ENCODE measurements at places on chromosomes 3 and 15.

GRCh38 chr15:82921242-82921641 lies 31.3 kb downstream of the HOMER2 start:
- no peak for DNase-seq

GRCh38 chr3:100609963-100610362 lies 562 bp downstream of the ADGRG7 start:
- no peak for DNase-seq

- no peak for DNase-seq
Measured at GRCh38 chr3:5458526-5458925, 271.0 kb downstream of the EDEM1 start.

DNA sequence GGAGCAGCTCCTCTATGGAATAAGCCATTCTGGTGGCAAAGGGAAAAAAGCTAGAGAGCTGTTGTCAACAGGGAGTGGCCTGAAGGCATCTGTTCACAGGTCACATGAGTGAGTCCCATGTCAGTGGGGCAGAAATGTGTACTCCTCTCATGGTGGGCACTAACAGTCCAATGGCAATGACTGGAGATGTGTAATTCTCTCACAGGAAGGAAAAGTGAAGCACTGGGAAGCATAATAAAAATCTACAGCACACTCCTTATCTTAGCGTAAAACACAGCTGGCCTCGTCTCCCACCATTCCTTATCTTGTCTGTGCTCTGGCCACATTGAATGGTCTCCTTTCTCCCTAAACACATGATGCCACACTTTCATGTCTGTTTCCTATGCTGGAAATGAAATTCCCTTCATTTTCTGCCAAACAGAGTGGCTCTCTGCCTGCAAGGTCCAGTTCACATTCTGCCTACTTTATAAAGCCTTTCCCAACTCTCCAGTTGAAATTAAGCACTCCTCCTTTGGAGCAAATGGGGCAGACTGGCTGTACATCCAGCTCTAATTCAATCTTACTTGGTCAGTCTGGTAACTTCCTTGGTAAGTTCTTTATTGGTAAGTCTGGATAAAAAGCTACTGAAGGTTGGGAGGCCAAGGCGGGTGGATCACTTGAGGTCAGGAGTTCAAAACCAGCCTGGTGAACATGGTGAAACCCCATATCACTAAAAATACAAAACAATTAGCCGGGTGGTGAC lies 139.8 kb downstream of the RPL22L1 start:
- DNase-seq, result no peak

- no peak for DNase-seq
Measured at GRCh38 chr3:194731506-194732073, 45.9 kb downstream of the FAM43A start.

DNA sequence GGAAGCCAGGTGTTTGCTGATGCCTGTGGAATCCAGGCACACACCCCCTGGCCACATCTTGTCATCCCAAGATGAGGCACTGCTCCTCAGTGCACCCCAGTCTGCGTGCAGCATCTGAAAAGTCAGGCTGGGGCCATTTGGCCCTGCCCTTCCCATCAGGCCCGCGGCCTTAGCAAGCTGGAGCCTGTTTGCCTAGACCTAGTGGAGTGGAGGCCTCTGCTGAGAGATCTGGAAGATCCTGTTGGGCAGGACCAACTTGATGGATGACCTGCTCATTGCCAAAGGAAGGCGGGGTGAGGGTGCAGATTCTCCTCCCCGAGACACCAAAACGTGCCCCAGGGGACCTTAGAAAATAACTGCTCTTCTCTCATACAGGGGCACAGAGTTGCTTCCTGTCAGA lies 220.2 kb downstream of the SHQ1 start:
- no peak for DNase-seq

GRCh38 chr3:144546539-144546938 lies 574.9 kb downstream of the DIPK2A start:
- no peak for DNase-seq

- DNase-seq, result no peak
Measured at GRCh38 chr3:133881492-133881891, 14.2 kb downstream of the RAB6B start.

GRCh38 chr3:175941352-175941751 lies 1082.2 kb downstream of the NAALADL2 start:
- no peak for DNase-seq

GRCh38 chr15:75733761-75734651 lies 21.4 kb upstream of the CSPG4 start:
- DNase-seq, result no peak

DNA sequence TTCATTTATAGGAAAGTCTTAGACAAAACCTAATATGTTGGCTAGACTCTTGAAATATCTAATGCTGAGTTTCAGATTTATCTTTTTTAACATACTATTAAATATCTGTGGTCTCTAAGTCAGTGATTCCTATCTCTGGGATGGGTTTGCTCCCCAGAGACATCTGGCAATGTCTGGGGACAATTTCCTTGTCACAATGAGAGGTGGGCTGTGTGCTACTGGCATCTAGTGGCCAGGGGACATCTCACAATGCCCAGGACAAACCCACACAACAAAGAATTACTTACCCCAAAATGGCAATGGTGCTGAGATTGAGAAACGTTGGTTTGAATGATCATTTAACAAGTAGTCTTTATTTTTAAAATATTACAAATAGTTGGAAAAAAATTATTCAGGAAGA lies 602.1 kb downstream of the MAGI1 start:
- no peak for DNase-seq

- no peak for DNase-seq
Measured at GRCh38 chr15:68572921-68573320, 5.9 kb upstream of the CORO2B start.

DNA sequence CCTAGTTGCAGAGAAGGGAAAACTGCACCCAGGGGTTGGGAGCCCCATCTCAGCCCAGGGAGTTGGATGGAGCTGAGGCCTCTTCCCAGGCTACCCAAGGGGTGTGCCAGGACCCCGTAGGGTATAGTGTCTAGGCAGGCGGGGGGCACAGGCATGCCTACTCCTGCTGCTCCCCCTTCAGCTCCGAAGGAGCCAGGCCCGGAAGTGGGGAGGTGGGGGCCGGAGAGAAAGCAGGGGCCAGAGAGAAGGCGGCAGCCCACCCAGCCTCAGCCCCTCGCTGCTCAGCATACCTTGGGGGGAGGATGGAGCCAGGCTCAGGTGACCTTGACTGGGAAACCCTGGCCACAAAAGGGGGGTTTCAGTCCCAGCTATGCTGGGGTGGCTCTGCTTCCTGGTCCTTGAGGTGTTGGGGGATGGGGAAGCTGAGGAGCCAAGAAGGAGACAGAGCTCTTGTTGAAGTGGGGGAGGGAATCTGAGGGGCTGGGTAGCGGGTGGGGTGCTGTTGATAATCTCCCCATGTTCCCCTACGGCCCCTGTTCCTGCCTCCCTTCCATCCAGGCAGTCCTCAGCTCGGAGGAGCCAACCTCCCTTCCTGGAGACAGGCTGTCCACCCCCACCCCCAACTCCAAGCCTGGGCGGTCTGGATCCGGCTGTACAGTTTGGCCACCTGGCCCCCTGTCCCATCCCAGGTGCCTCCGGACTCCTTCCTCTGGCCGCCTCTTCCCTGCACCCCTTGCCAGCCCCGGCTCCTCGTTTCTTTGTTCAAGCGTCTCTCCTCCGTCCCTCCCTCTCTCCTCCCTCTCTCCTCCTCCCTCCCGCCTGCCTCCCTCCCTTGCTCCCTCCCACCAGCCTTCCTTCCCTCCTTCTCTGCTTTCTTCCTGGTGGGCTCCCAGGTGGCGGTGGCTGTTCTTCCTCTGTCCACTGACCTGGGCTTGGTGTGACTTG lies 1.7 kb downstream of the SEMA3F start:
- DNase-seq, result no peak

DNA sequence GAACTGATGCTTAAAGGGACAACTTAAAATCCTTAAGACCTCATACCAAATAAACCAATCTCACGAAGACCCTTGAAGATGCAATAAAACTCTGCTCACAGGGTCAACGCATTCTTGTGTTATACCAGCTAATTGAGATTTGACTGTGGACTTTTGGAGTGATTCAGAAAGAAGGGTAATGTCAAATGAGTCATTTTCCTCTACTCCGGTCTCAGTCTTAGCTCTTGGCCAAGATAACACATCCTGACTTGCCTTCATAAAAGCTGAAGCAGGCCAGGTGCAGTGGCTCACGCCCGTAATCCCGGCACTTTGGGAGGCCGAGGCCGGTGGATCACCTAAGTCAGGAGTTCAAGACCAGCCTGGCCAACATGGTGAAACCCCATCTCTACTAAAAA lies 3.8 kb downstream of the PKM start:
- no peak for DNase-seq

DNA sequence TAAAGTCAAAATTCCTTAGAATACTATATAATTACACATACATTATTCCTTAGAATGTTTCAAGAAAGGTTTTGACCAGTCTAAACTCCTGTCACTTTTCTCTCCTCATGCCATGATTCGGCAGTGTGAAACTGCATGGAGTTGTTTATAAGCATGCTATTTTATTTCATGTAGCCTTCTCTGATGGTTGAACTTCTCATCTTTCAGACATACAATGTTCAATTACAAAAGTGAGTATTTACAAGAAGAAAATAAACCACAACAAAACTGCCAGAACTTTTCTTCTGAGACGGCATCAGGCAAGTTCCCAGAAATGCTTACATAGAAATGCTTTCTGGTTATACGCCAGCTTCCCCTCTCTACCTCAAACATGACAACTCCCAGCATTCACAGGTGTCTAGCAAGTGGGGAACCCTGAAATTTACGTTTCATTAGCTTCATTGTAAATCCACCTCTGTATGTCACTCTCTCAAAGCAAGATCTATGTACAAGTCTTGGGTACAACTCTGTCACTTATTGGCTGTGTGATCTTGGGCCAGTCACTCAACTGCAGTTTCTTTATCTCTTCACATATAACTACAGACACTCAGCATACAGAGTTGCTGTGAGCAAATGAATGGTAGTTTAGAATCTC lies 42.7 kb downstream of the HDGFL3 start:
- DNase-seq, result no peak

GRCh38 chr15:68638953-68639515 lies 60.2 kb downstream of the CORO2B start:
- DNase-seq, result no peak

DNA sequence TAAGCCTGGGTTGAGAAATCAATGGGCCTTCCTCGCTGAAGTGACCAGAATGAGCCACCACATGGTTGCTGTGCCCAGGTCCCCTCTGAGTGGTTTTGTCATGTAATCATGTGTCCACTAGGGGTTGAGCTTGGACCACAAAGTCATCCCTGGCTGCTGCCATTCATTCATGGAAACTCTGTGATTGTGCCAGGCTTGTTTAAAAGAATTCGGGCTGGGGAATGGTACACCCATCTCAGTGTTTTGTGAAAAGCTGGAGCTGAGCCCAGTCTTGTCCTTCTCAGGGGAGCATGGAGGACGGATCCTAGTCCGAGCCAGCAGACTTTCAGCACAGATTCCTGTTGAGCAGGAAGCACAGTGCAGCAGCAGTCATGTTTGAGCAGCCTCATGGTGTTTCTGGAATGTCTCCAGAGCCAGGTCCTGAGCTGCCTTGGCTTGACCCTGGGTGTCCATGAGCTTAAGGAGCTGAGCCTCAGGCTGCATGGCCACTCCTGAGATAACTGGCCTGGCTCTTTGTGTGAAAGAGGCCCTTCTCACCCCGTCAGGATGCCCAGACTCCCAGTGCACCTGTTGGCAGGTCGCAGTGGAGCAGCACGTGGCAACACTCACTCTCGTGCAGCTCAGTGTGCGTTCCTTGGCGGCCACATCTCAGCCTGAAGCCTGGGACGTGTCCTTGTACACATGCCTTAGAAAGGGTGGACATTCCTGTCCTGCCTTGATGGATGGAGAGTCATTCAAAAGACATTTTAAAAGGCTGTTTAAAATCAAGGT lies 260.3 kb upstream of the TPM1 start:
- no peak for DNase-seq

GRCh38 chr15:97708252-97708651 lies 252.3 kb upstream of the ARRDC4 start:
- no peak for DNase-seq

DNA sequence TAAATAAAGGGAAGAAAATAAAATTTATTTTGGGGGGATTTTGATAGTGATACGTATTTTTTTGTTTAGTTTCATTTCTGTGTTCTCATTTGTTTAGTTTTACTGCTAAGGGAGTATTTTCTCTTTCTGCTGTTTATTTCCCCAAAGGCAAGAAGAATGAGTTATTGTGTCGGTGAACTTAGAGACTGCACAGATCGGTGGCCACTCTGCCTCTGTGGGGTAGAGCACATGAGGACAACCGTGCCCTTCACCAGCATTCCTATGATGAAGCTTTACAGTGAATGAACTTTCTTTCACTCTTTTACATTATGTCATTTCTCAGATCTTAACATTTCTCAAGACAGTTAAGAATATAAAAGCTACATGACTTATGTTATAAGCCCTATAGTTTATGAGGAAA lies 214.4 kb downstream of the OCA2 start:
- no peak for DNase-seq

DNA sequence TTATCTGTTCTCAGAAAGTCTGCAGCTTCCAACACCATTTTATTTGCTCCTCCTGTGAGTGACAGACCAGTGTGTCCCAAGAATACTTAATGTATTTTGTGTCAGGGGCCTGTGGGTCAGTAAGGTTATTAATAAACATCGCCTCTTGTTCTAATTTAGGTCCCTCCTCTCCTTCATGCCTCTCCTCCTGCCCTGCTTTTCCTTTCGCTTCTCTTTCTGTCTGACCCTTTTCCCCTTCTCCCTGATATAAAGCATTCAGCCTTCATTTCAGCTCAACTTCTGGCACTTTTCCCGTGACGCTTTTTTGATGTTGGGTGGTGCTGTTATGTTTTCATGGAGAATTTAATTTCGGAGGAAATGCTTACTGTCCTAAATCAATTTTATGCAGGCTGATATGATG lies 29.7 kb upstream of the NR2F2 start:
- no peak for DNase-seq

DNA sequence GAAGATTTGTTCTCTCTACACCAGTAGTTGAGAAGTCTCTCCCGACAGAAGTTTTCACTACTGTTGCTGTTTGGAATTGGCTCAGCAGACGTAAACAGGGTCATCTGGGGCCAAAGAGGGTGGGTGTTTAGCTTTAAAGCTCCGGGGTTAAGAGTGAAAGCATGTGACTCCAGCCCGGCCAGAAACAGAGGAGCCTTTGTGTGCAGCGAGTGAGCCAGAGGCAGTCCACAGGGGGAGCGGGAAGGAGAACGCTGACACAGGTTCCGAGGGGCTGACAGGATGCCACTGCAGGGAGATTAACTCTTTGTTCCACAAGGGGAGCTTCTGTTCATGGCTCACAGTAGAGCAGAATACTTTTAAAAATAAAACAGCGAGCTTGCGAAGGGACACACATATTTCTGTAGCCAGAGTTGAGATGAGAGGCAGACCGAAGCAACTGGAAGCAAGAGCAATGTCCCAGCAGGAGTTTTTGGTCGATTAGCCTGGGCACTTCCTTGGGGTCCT lies 26.9 kb downstream of the BMF start:
- no peak for DNase-seq

- DNase-seq, result no peak
Measured at GRCh38 chr3:53579636-53580035, 85.2 kb downstream of the CACNA1D start.

- DNase-seq, result no peak
Measured at GRCh38 chr15:41464889-41465580, 28.6 kb upstream of the ITPKA start.
